ENCODE measurements at places on chromosomes 5 and 9. TPM values are rescaled to one million over a fixed set of nuclear protein-coding genes. Genes with fewer than 3 reads are reported as not detected.

Gene CCDC183
- total RNA-seq, result 50.0 TPM

Gene HAVCR1
- total RNA-seq, result not detected

Gene SPINK1
- 54.1 TPM for total RNA-seq

Gene FBXL7
- 47.4 TPM for total RNA-seq

Gene OTP
- not detected for total RNA-seq

Gene SEPTIN8
- total RNA-seq, result 51.3 TPM

DNA sequence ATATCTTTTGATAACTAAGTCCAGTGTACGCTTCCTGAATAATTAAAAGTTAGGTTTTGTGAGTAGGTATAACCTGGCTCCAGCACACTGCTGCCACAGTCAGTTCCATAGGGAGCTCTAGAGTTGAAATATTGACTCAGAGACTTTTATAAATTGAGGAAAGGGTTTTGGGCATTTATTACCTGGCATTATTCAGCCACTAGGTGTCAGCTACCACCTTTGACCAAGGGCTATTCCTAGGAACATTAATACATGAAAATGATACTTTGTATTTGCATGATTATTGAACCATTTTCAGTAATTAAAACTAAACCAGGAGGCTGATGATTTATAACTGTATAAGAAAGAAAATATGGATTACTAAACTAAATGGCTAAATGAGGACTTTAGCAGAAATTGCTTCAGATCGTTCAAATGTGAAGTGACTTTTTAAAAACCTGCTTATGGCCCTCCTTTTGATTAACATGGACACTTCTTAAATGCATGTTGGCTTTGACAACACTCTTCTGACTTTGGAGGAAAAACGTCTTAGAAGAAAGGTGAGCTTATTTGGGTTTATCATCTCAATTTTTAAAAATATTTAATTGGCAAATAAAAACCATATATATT is 83.0 kb downstream of the SMC2 start:
- no peaks in the 10 kb centered on the region for H3K4me1 ChIP-seq
- no peak overlapping the region for H3K27ac ChIP-seq
- H3K4me3 ChIP-seq, result no peak overlapping the region
- no peaks in the 10 kb centered on the region for H3K27me3 ChIP-seq
- no peaks in the 10 kb centered on the region for H3K36me3 ChIP-seq
- DNase-seq, result no peak

- no peaks in the 10 kb centered on the region for H3K4me1 ChIP-seq
- H3K4me3 ChIP-seq, result no peak overlapping the region
- H3K27ac ChIP-seq, result no peak overlapping the region
- no peaks in the 10 kb centered on the region for H3K36me3 ChIP-seq
- H3K27me3 ChIP-seq, result no peaks in the 10 kb centered on the region
Measured at GRCh38 chr5:54229041-54229780, 81.2 kb downstream of the ARL15 start.

GRCh38 chr9:84317563-84317962 is 23.0 kb downstream of the SLC28A3 start:
- H3K4me1 ChIP-seq, result no peaks in the 10 kb centered on the region
- H3K4me3 ChIP-seq, result no peak overlapping the region
- H3K27me3 ChIP-seq, result no peaks in the 10 kb centered on the region
- no peak overlapping the region for H3K27ac ChIP-seq
- no peak for DNase-seq

DNA sequence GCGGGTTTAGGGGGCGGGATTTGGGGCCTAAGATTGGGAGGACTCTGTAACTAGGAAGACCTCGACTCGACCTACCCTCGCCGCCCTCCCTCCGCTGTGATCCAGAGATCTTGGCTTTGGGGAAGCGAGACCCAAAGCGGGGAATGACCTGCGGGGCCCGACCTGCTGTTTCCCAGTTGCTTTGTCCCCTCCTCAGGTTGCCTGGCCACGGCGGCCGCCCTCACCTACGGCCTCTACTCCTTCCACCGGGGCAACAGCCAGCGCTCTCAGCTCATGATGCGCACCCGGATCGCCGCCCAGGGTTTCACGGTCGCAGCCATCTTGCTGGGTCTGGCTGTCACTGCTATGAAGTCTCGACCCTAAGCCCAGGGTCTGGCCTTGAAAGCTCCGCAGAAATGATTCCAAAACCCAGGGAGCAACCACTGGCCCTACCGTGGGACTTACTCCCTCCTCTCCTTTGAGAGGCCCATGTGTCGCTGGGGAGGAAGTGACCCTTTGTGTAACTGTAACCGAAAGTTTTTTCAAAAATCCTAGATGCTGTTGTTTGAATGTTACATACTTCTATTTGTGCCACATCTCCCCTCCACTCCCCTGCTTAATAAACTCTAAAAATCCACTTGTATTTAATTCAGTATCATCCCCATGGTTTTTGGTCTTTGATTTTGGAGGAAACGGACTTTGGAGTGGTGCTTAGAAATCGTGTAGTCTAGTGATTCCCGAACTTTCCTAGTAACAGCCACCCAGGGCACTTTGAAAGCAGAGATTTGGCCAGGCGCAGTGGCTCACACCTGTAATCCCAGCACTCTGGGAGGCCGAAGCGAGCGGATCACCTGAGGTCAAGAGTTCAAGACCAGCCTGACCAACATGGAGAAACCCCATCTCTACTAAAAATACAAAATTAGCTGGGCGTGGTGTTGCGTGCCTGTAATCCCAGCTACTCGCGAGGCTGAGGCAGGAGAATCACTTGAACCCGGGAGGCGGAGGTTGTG is 878 bp downstream of the HIGD2A start:
- peak overlapping the region; percentile 60 for H3K4me3 ChIP-seq
- peaks cover 30% of the 10 kb centered on the region for H3K4me1 ChIP-seq
- no peak for DNase-seq
- no peaks in the 10 kb centered on the region for H3K27me3 ChIP-seq

- no peaks in the 10 kb centered on the region for H3K27me3 ChIP-seq
- peak overlapping the region; percentile 97 for H3K4me3 ChIP-seq
- H3K36me3 ChIP-seq, result peaks cover 44% of the 10 kb centered on the region
Measured at GRCh38 chr9:136409557-136410455, 608 bp downstream of the ENTR1 start.

DNA sequence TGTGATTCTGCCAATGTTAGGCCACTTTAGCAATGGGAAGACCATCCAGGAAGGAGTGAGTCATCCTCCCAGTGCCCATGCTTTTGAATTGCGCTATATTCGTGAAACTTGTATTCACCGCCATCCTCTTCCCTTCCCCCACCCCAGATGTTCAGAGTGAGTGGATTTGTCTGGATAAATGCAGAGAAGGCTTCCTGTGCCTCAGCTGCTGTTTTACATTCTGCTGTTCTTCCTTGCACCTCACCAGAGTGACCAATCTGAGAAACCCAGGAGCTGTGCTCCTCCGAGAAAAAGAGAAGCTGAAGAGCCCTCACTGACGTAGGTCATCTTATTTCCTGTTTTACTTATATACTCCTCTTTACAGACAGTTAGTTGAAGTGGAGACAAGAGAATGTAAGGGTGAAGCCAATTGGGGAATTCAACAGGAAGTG is 24.6 kb upstream of the SVEP1 start:
- no peaks in the 10 kb centered on the region for H3K27me3 ChIP-seq
- no peak overlapping the region for H3K4me3 ChIP-seq
- H3K36me3 ChIP-seq, result no peaks in the 10 kb centered on the region
- no peak for DNase-seq
- no peaks in the 10 kb centered on the region for H3K4me1 ChIP-seq

DNA sequence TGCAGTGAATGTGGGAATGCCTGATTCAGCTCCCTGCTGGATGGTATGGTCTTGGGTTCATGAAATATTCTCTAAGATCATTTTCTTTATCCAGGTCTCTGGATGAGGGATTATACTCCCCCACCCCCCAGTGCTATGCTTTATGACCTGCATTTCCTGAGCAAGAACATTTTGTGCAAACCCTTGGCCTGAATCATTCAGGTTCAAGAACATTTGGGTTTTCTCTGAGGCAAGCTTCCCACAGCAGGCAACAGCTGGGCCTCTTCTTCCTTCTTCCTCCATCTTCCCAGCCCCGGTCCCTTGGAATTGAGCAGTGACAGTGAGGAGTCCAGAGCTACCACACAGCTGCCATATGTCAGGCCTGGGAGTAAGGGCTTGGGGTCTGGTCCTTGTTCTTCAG is 58.6 kb upstream of the TNFSF15 start:
- no peak overlapping the region for H3K27ac ChIP-seq
- H3K4me3 ChIP-seq, result no peak overlapping the region
- DNase-seq, result no peak

- no peaks in the 10 kb centered on the region for H3K27me3 ChIP-seq
- H3K4me1 ChIP-seq, result no peaks in the 10 kb centered on the region
- no peaks in the 10 kb centered on the region for H3K36me3 ChIP-seq
- no peak overlapping the region for H3K27ac ChIP-seq
- DNase-seq, result no peak
- no peak overlapping the region for H3K4me3 ChIP-seq
Measured at GRCh38 chr9:114027159-114027862, 50.8 kb downstream of the AMBP start.

GRCh38 chr5:175393897-175394296 is 50.1 kb downstream of the DRD1 start:
- no peak overlapping the region for H3K4me3 ChIP-seq
- no peaks in the 10 kb centered on the region for H3K4me1 ChIP-seq
- DNase-seq, result no peak

GRCh38 chr5:84384604-84385575 is at the start of gene EDIL3:
Gene EDIL3 (minus strand): TSS chr5:84384880. CDS start chr5:84384374, 506 bp downstream.
- H3K4me1 ChIP-seq, result peaks cover 16% of the 10 kb centered on the region
- peak within 1 kb of the TSS; percentile 73 for H3K4me3 ChIP-seq
- peak within 1 kb of the TSS; percentile 86 for H3K27ac ChIP-seq
- peaks cover 26% of the 10 kb centered on the region for H3K27me3 ChIP-seq
- DNase-seq, result peak; percentile 53

DNA sequence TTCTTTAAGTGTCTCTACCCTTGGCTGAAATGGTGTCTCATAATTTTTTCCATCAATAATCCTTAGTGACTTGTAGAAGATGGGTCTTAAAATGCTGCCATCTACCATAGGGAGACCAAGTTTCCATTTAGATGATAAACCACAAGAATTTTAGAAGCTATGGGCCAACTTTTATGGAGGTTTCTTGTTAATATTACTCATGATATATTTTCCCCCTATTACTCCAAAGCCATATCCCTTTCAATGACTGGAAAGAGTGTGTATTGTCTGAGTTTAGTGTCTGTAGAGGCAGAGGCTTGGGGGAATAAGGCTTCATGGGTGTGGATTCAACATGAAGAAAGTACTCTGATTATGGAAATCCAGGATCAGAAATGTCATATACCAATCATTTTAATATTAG is 507.3 kb upstream of the TNC start:
- DNase-seq, result no peak
- no peaks in the 10 kb centered on the region for H3K27me3 ChIP-seq
- H3K4me3 ChIP-seq, result no peak overlapping the region
- no peaks in the 10 kb centered on the region for H3K4me1 ChIP-seq

DNA sequence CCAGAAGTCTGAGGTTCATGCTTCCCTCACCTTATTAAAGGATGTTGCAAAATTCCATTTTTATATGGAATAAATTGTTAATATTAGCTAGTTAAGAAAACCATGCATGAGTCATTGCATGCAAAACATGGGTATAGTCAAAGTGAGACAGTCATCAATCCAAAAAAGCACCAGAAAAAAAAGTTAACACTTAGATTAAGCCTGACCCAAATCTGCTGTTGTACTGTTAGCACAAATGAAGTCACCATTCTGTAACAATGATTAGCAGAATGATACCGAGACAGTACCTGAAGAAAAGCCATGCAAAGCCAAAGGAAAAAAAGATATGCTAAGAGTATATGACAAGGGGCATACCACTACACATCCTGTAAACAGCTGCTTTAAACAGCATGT is 49.5 kb downstream of the PKD2L2 start:
- no peak overlapping the region for H3K27ac ChIP-seq
- H3K27me3 ChIP-seq, result no peaks in the 10 kb centered on the region
- H3K4me1 ChIP-seq, result peaks cover 7% of the 10 kb centered on the region
- H3K4me3 ChIP-seq, result no peak overlapping the region

DNA sequence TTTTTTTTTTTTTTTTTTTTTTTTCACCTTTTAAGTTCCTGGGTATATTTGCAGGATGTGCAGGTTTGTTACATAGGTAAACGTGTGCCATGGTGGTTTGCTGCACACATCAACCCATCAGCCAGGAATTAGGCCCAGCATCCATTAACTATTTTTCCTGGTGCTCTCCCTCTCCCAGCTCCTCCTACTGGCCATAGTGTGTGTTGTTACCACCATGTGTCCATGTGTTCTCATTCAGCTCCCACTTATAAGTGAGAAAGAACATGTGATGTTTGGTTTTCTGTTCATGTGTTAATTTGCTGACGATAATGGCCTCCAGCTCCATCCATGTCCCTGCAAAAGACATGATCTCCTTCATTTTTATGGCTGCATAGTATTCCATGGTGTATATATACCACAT is 350.5 kb downstream of the MAN2A1 start:
- H3K27me3 ChIP-seq, result no peaks in the 10 kb centered on the region
- no peak overlapping the region for H3K27ac ChIP-seq
- H3K36me3 ChIP-seq, result no peaks in the 10 kb centered on the region
- no peak for DNase-seq
- H3K4me1 ChIP-seq, result no peaks in the 10 kb centered on the region
- no peak overlapping the region for H3K4me3 ChIP-seq

Data from transverse colon (tissue), 4 donors.